ENCODE measurements at places on chromosomes 7 and 10. TPM values are rescaled to one million over a fixed set of nuclear protein-coding genes. Genes with fewer than 3 reads are reported as not detected.

- peaks cover 19% of the 10 kb centered on the region for H3K4me1 ChIP-seq
- no peak for DNase-seq
- H3K27me3 ChIP-seq: peaks cover 29% of the 10 kb centered on the region
- no peak overlapping the region for H3K27ac ChIP-seq
- no peaks in the 10 kb centered on the region for H3K36me3 ChIP-seq
- H3K4me3 ChIP-seq: no peak overlapping the region
Measured at GRCh38 chr7:23472556-23472955, 2.3 kb upstream of the IGF2BP3 start.

The CLCN1 gene
- not detected for total RNA-seq

DNA sequence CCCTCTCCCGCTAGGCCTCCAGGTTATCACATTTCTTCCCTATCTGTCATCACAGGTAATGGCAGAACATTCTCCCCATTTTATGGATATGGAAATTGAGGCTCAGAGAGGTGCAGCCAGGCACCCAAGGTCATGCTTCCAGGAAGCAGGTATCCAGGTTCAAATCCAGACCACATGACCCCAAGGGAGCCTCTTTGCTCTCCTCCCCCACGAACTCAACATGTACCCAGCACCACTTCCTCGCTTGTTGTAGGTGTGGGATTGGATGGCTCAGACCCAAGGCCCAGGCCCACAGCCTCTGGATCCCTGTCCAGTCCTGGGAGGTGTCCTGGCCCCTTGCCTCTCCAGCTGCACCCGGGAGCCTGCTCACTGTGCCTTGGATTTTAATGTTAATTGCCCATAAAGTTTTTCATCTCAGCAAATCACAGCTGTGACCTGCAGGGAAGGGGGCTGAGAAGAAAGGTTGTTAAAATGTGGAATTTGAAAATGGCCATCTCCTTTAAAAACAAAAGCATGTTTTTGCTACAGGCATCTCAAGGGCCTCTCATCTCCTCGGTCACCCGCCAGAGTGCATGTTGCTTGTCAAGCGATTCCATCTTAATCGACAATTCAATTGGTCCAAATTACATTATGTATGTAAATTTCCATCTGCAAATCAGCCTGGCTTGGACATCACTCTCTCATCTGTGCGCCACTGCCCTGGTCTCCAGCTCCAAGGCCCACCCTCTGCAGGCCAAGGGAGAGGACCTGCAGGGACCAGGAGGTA, 205.4 kb upstream of the ZMIZ1 start:
- no peaks in the 10 kb centered on the region for H3K27me3 ChIP-seq
- no peak overlapping the region for H3K4me3 ChIP-seq
- no peaks in the 10 kb centered on the region for H3K36me3 ChIP-seq
- no peak overlapping the region for H3K27ac ChIP-seq
- H3K4me1 ChIP-seq: peaks cover 10% of the 10 kb centered on the region
- DNase-seq: no peak

The TMEM139 gene
- not detected for total RNA-seq

GRCh38 chr7:117270371-117270770, 52.5 kb downstream of the WNT2 start:
- DNase-seq: no peak
- H3K4me3 ChIP-seq: no peak overlapping the region
- no peaks in the 10 kb centered on the region for H3K36me3 ChIP-seq
- peak overlapping the region; percentile 72 for H3K27ac ChIP-seq
- peaks cover 14% of the 10 kb centered on the region for H3K4me1 ChIP-seq
- no peaks in the 10 kb centered on the region for H3K27me3 ChIP-seq

- H3K36me3 ChIP-seq: no peaks in the 10 kb centered on the region
- H3K4me3 ChIP-seq: no peak overlapping the region
- no peaks in the 10 kb centered on the region for H3K27me3 ChIP-seq
- DNase-seq: peak; percentile 97
- H3K27ac ChIP-seq: peak overlapping the region; percentile 65
Measured at GRCh38 chr10:84525120-84525806, 196.9 kb downstream of the CCSER2 start.

DNA sequence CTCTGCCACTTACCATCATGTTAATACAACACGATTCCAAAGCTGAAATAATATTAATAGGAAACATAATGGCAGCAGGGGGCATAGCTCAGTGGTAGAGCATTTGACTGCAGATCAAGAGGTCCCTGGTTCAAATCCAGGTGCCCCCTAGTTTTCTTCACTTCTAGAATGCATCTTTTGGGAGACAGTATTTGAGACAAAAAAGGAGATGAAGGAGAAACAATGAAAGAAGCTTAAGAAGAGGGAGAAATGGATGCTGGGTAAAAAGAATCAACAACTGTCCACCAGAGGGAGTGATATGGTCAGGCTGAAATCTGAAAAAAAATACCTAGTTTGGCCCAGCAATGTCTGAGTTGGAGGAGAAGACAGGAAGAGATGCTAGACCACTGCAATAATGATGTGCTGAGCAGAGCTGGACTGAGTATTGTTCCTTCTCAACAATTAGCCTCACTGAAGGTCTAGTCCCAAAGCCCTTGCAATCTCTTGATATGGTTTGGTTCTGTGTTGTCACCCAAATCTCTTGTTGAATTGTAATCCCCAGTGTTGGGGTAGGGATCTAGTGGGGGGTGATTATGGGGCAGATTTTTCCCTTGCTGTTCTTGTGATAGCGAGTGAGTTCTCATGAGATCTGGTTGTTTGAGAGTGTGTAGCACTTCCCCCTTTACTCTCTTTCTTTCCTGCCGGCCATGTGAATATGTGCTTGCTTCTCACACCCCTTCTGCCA, 48.3 kb downstream of the ZNF783 start:
- no peaks in the 10 kb centered on the region for H3K4me1 ChIP-seq
- H3K36me3 ChIP-seq: no peaks in the 10 kb centered on the region
- no peak overlapping the region for H3K4me3 ChIP-seq
- DNase-seq: peak; percentile 69
- H3K27ac ChIP-seq: no peak overlapping the region

DNA sequence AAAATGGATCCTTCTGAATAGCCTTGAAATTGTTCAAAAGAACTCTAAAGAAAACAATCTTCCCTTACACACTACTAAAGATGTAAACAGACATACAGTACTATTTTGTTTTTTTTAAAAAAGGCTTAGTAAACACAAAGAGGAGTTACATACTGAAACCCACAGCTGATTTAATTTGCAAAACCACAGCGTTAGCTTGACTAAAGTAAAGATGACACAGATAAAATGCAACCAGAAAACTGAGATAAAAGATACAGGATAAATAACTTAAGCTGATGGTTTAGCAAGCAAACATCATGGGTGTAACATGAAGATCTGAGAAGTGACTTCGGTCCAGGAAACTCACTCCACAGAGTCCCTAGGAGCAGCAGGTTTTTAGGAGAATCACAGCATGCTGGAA, 21.8 kb downstream of the PRKCQ start:
- no peaks in the 10 kb centered on the region for H3K36me3 ChIP-seq
- no peak for DNase-seq
- no peaks in the 10 kb centered on the region for H3K27me3 ChIP-seq
- H3K4me3 ChIP-seq: no peak overlapping the region
- no peak overlapping the region for H3K27ac ChIP-seq

DNA sequence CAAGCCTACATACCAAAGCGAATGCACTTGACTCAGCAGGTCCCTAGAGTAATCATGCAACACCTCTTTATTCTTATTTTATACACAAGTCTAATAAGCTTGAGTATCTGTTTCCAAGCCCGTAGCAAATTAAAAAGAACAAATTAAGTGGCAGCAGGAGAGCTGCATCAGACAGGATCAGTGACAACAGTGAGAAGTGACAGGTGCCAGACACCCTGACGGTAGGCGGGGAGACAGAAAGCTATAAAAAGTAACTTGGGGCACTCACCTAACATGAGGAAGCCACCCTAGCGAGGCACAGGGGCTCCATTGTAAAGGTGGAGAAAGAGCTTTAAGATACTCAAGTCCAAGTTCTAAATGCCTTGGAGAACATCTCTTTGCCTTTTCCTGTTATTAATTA, 174.2 kb downstream of the PLXNA4 start:
- H3K4me1 ChIP-seq: peaks cover 9% of the 10 kb centered on the region
- no peaks in the 10 kb centered on the region for H3K27me3 ChIP-seq
- H3K36me3 ChIP-seq: no peaks in the 10 kb centered on the region
- DNase-seq: no peak

DNA sequence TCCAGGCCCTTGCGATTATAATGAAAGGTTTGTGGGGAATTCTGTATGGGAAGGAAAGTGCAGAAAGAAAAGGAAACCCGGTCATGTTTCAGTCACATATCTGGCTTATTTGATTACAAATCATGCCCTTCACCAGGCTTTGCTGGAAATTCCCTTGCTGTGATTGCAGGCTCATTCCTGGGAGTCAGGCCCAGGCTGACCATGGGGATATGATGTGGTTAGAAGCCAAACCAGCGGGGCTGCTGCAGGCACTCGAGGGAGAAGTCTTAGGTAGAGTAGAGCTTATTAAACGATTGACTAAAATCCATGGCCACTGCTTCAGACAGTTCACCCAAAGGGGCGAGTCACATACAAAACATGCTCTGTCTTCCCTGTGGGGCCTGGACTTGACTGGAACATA, 16.2 kb downstream of the PKD1L1 start:
- no peak for DNase-seq
- H3K27ac ChIP-seq: no peak overlapping the region
- H3K27me3 ChIP-seq: no peaks in the 10 kb centered on the region

The ZNF239 gene
- total RNA-seq: 0.51 TPM

GRCh38 chr10:91551856-91552255, 81.0 kb downstream of the PPP1R3C start:
- H3K4me1 ChIP-seq: no peaks in the 10 kb centered on the region
- no peak overlapping the region for H3K27ac ChIP-seq

DNA sequence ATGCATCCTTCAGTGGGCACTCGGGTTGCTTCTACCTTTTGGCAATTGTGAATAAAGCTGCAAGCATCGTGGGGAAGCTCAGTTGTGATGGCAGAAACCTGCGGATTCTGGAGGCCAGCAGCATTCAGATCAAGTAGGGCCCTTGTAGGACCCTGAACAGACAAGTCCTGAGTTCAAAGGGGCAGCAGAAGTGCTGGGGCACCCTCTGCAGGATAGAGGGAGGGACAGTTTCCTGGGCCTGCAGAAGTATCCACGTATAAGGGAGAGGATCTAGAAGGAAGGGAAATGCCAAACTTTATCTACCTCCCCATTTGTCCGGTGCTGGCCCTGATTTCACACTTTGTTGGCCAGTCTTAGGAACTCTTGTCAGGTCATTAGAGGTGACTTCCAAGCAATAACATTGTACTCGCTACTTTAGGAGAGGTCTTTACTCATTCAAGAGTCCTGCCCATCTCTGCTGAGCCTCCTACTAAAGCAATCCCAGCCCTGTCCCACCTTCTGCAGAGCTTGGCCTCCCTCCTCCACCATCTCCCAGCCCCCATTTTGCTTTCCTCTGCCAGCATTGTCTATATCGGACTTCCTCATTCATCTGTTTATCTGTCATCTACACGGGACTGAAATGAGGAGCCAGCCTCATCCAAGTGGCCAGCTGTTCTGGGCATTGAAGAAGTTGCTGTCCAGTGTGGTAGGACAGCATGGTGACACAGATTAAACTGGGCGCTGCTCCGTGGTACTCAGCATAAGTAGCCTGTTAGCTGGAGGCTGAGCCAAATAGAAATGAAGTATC, 26.6 kb upstream of the R3HCC1L start:
- H3K27me3 ChIP-seq: no peaks in the 10 kb centered on the region
- no peaks in the 10 kb centered on the region for H3K36me3 ChIP-seq
- DNase-seq: no peak
- H3K4me3 ChIP-seq: no peak overlapping the region

GRCh38 chr7:46744957-46745706, 824.1 kb upstream of the IGFBP3 start:
- DNase-seq: peak; percentile 54
- H3K27me3 ChIP-seq: no peaks in the 10 kb centered on the region
- no peak overlapping the region for H3K27ac ChIP-seq
- H3K36me3 ChIP-seq: no peaks in the 10 kb centered on the region

DNA sequence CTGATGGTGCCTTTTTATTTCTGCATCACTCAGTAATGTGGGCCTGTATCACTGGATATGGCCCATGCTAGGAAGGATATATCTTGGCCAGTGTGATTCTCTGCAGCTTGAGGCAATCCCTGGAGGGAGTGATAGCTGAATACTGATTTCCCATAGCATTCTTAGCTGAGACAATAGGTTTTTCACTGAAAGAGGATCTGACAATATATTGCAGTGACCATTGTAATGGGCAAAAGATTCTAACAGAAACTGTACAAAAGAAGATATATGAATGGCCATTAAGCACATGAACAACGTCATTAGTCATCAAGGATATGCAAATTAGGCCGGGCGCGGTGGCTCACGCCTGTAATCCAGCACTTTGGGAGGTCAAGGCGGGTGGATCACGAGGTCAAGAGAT, 117.8 kb downstream of the KAT6B start:
- no peak overlapping the region for H3K27ac ChIP-seq
- no peak for DNase-seq
- no peaks in the 10 kb centered on the region for H3K36me3 ChIP-seq
- H3K27me3 ChIP-seq: no peaks in the 10 kb centered on the region

GRCh38 chr10:71259815-71260501, 47.6 kb downstream of the UNC5B start:
- H3K27ac ChIP-seq: no peak overlapping the region
- no peak for DNase-seq
- no peak overlapping the region for H3K4me3 ChIP-seq

The CHCHD2 gene
- total RNA-seq: 368 TPM

- H3K27ac ChIP-seq: no peak overlapping the region
- H3K27me3 ChIP-seq: no peaks in the 10 kb centered on the region
Measured at GRCh38 chr10:124642088-124642710, 102.0 kb downstream of the FAM53B start.

GRCh38 chr10:19014034-19014433, 34.6 kb upstream of the MALRD1 start:
- DNase-seq: no peak
- no peaks in the 10 kb centered on the region for H3K4me1 ChIP-seq
- H3K36me3 ChIP-seq: no peaks in the 10 kb centered on the region
- no peak overlapping the region for H3K4me3 ChIP-seq

DNA sequence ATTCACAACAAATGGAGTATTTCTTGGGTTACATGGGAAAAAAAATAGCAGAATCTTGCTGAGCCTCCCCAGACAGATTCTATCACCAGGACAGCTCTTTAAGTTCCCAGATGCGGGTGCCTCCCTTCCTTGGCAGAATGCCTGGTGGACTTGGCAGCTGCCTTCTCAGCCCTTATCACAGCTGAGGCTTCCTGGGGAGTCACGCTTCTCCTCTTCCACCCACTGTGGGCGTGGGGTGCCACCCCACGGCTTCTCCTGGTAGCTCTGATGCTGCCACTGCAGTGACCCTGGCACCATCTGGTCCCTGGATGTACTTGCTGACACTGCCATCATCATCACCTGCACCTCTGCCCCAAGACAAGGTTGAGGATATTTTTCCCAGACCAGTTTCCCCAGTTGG, 16.2 kb upstream of the NME8 start:
- DNase-seq: peak; percentile 52
- H3K27me3 ChIP-seq: peaks cover 4% of the 10 kb centered on the region
- no peak overlapping the region for H3K27ac ChIP-seq
- no peak overlapping the region for H3K4me3 ChIP-seq
